Transverse colon (tissue), 4 donors: ENCODE measurements at places on chromosomes 1 and 21.

DNA sequence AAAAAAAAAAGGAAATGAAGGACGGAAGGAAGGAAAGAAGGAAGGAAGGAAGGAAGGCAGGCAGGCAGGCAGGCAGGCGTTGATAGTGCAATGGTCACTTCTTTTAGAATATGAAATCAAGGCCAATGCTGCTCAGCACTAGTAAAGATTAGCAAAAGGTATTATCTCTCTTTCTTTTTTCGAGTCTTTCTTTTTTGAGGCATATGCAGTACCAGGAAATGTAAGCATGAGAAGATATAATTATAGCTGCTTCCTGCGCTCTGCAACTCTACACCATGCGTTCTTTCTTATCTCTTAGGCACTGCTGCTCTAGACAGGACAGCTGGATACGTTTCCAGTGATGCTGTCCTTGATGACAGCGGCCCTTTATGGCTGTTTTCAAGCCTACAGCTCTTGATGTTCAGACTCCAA, 1512.5 kb upstream of the B3GALT2 start:
- no peak for DNase-seq

- DNase-seq = peak; percentile 17
These were observed 5.3 kb downstream of the VANGL1 start for GRCh38 chr1:115647047-115647446.

DNA sequence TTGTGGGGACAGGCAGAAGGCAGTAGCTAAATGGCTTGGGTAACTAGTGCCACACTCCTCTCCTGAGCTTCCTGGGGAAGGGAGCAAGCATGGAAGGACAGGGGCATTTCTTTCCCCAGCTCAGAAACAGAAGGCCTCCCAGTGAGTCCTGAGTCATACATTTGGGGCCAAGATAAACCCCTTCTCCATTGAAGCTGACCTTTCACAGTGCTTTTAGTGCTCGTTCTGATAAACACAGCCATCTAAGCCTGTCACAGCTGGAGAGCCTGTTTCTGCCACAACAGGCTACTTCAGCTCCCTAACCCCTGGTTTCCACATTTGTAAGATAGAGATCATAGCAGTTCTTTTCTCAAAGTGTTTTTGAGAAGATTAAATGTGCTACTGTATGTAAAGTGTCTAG, 374.0 kb downstream of the LMX1A start:
- no peak for DNase-seq

DNA sequence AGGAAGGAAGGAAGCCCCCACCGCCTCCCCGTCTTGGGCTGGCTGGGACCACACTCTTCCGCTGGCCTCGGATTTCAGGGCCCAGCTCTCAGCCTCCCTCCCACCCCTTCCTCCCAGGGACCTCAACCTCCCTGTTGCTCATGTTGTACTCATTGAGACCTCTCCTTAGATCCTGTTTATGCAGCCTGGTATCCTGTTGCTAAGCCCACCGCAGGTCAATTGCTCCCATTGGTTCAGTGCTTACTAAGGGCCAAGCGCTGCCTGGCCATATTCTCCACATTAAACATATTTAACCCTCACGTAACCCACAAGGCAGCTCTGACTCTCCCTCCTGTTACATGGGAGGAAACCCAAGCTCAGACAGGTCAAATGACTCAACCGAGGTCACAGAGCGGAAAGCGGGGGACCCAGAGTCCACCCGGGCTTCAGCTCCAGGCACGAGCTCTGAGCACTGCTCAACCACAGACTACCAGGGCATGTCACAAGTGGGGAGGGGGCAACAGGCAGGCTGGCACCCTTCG, 23.2 kb upstream of the H6PD start:
- no peak for DNase-seq

DNA sequence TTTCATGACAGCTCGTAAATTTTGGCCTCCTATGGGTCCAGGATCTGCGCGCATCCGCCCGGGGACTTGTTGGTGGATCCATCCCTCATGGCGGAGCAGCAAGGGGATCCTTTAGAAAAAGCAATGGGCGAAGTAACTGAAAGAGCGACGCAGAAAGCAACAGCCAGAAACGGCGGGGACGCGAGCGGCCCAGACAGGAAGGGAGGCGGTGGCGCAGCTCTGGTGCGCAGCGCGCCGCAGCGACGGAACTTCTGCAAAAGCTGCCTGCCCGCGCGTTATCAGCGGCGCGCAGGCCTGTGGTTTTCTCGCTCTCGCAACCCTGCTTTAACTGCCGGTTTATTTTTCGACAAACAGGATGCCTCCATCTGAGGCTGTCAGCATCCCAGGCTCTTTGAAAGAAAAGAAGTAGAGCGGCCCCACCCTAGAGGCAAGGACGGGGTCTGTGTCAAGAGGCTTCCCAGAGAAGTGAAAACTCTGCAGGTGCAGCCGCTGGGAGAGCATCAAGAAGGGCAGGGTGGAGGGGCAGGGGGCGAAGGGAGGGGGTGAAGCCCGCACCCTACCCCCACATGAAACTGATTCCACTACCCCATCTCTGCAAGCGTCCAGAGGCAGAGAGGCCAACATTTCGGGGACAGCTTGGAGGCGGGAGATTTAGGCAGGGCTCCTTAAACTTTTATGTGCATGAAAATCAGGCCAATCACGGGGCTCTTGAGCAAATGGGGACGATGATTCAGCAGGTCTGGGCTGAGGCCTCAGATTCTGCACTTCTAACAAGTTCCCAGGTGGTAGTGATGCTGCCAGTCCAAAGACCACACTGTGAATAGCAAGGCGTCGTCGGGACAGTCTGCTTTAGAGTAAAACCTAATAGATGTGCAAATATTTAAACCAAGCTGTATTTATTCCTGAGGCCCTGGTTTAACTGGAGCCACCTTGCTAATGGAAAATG, 22.2 kb downstream of the RUNX1 start:
- DNase-seq = peak; percentile 71

GRCh38 chr1:85282424-85282823, 6.0 kb upstream of the BCL10 start:
- DNase-seq = no peak

GRCh38 chr1:172727956-172728603, 69.2 kb downstream of the FASLG start:
- no peak for DNase-seq

- DNase-seq = no peak
These were observed 190.8 kb downstream of the LTN1 start for GRCh38 chr21:28801906-28802305.

- DNase-seq = no peak
These were observed 21.2 kb upstream of the EPRS1 start for GRCh38 chr1:220067269-220068204.

GRCh38 chr1:11147197-11147770, 41.9 kb upstream of the ANGPTL7 start:
- no peak for DNase-seq

- DNase-seq = no peak
These were observed 70.1 kb downstream of the PGM1 start for GRCh38 chr1:63663301-63663700.

DNA sequence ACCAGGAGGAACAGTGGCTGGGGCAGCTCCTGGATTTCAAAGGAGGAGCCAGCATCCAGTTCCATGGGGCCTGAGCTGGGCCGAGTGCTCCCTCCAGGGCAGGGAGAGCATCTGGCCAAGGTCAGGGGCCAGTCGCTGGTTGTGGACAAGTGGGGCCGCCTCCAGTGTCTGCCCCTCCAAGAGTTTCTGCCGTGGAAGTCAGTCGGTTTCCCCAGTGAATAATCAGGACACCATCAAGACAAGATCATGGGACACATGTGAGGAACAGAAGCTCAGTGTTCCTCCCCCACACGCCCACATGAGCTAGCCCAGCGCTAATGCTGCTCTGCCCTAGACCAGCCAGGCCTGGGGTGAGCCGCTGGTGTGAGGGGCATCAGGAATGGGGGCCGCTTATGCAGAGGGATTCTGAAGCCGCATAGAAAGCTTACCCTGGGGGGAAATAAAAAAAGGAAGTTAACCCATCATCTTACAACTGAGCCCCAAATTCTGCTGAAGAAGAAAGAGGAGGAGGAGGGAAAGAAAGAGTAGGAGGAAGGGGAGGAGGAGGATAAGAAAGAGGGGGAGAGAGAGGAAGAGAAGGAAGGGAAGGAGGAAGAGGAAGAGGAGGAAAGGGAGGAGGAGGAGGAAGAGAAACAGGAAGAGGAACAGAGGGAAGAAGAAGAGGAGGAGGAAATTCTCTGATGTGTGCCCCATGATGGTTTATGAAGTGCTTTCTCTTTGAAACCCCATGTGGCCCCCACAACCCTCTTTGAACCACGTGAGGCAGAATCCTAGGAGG, 198.4 kb downstream of the MATN1 start:
- DNase-seq = no peak

GRCh38 chr1:165383599-165384405, 27.3 kb upstream of the LMX1A start:
- DNase-seq = no peak

DNA sequence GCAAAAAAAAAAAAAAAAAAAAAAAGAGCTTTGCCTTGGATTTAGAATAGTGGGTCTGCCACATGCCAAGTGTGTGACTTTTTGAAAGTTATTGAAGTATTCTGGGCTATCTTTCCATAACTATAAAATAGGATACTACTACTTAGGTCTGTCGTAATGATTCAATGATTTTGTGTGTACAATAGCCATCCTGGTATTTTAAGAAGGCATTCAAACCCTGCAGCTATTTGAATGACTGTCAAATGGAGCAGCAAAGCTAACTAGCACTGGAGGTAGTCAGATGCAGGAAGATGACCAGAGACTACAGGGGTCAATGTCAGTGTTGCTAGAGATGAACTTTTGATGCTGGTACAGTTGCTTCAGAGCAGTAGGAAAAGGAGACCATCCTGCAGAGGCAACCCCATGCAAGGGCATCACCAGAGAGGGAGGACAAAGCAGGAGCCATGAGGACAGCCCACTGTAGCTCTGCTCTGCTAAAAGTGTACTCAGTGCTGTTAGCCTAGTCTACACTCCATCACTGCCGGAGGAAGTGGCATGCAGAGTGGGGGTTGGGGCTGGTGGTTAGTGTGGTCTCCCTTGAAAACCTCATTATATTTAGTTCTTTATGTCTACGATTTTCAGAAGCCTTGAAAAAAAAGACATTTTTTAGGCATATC, 29.0 kb downstream of the DUSP10 start:
- DNase-seq = peak; percentile 64

DNA sequence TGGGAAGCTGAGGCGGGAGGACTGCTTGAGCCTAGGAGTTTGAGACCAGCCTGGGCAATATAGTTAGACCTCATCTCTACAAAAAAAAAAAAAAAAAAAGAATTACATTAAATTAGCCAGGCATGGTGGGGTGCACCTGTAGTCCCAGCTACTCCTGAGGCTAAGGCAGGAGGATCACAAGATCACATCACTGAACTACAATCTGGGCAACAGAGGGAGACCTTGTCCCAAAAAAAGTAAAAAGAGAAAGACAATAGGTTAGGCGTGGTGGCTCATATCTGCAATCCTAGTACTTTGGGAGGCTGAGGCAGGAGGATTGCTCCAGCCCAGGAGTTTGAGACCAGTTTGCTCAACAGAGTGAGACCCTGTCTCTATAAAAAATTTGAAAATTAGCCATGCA, 130.3 kb downstream of the TIAM1 start:
- DNase-seq = no peak

DNA sequence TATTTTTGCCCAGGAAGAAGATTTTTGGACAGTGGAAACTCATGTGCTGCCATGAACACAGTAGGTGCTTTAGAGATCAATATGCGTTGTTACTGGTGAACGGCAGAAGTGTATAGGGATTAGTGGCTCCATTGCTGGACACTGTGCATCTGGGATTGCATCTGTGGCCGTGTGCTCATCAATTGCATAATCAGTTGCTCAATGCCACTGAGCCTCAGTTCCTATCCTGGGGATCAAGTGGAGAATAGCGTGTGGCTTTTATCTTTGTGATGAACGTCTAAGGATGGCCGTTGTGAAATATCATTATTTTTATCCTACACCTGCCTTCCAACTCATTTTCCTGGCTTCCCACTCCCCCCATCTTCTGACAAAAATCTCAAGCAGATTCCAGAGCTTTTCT, 5.4 kb downstream of the TNN start:
- DNase-seq = no peak

- DNase-seq = no peak
These were observed 2.0 kb downstream of the CAMSAP2 start for GRCh38 chr1:200740571-200741208.

GRCh38 chr1:212671342-212672031, 28.2 kb downstream of the BATF3 start:
- peak; percentile 25 for DNase-seq
